ENCODE measurements at places on chromosomes 4 and X. TPM values are rescaled to one million over a fixed set of nuclear protein-coding genes. Genes with fewer than 3 reads are reported as not detected.

CPZ gene
- 0.86 TPM for total RNA-seq

CXCL1 gene
- 158 TPM for total RNA-seq

CCNQ gene
- total RNA-seq = 48.3 TPM

SSR4 gene
- 239 TPM for total RNA-seq

PAGE4 gene
- total RNA-seq = not detected

CSAG1 gene
- total RNA-seq = not detected

RHOXF1 gene
- total RNA-seq = not detected

GRCh38 chr4:117326091-117326490 is 240.7 kb upstream of the TRAM1L1 start:
- DNase-seq = no peak

DNA sequence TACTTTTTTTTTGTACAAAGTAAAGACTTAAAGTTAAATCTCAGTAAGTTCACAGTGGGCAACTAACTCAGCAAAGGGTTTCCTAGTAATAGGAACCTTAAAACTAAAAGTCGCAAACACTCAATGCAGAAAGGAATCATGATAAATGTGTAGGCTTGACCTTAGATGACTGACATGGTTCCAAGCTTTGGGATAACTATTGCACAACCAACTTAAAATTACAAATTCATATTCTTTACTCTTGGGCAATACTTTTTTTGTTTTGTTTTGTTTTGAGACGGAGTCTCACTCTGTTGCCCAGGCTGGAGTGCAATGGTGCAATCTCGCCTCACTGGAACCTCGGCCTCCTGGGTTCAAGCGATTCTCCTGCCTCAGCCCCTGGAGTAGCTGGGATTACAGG is 8.2 kb downstream of the ELOVL6 start:
- DNase-seq = no peak

DNA sequence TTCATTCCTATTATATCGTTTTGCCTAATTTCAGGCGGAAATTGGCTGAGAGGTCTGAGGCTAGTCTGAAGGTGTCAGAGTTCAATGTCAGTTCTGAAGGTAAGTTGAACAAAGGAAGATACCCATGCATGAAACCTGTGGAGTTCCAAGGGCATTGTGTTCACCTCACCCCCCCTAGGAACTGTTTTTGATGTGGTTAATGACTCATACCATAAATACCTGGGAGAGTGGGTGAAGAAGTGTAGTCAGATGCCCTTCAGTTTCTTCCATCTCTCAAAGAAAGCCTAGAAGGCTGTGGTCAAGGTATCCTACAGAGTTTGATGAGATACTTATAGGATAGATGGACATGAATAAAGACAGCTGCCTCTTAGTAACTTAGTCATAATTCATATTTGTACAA is 2.7 kb downstream of the UTP14A start:
- no peak for DNase-seq

DNA sequence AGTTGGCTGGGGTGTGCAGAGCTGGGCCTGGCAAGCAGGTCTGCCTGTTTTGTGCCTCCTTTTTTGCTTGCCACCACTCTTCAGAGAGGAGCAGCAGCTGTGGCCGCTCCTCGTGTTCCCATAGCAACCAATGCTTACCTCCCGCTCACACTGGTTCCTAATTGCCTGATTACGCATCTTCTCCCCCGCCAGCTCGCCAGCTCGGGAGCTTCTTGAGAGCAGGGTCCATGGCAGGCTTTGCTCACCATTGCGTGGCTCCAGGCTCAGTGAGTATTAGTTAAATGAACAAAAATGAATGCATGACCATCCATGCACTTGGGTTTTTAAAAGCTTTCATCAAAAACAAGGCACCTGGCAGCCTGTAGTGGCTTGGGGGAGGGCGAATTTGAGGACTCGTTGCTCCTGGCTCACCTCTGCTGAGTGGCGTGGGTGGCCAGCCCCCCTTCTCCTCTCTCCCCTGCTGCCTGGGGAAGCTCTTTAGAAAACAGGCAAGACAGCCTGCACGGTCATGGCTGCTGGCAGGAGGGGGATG is 14.2 kb upstream of the PJA1 start:
- DNase-seq = no peak

DNA sequence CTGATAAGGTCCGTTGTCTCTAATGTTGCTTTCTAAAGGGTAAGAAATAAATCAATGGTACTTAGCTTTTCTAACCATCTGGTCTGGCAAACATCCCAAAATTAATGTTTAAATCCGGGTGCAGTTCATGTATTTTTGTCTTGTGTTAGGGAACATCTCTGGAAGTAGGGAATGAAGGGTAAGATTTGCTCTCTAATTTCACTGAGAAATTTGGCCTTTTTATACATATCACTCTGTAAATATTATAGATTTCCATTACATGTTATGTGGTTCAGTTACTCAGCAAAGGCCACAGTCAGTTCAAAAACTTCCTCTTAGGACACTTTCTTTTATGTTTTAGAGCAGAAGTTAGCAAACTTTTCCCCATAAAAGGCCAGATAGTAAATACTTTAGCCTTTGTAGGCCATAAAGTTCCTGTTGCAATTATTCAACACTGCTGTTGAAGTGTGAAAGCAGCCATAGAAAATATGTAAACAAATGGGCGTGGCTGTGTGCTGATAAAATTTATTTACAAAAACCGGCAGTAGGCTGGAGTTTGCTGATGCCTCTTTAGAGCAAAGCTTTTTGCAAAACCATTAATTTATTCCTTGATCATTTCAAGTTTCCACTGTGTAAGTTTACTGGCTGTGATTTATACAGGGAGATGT is 218.1 kb downstream of the ANTXR2 start:
- no peak for DNase-seq

DNA sequence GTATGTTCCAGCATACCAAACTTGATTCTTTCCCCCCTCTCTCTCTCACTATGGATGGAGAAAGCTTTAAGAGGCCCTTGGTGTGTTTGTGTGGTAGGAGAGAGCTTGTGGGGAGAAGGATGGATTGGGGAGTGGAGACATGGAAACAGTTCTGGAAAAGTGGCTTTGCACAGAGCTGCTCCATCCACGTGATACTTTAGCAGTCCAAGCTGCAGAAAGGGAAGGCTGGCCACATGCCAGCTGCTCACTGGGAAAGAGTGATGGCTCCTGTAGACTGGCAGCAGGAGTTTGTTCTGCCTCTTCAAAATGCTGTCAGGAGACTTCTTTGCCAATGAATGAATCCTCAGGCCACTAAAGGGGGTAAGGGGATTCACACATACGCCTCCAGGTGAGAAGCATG is 21.7 kb upstream of the SEC24B start:
- no peak for DNase-seq

DNA sequence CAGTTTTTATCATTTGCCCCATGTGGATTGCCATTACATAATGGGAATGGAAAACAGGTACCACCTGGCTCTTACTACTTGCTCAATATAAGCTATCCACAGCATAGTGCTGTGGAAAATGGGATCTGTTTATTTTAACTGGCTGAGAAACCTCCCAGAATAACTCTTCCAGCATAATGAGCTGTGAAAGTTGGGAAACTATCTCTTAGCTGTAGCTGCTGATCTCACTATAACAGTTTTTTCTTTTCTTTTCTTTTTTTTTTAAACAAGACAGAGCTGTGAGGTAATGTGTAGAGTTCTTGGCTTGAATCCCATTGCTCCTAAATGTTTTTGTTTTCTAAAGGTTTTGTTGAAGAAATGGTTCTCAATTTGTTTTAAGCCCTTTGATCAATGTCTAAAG is 988.3 kb downstream of the PCDH19 start:
- no peak for DNase-seq

GRCh38 chrX:47936940-47937317 is 66.9 kb downstream of the ZNF182 start:
- no peak for DNase-seq

- DNase-seq = no peak
These were observed 175.8 kb downstream of the CCNG2 start for GRCh38 chr4:77332696-77333270.

DNA sequence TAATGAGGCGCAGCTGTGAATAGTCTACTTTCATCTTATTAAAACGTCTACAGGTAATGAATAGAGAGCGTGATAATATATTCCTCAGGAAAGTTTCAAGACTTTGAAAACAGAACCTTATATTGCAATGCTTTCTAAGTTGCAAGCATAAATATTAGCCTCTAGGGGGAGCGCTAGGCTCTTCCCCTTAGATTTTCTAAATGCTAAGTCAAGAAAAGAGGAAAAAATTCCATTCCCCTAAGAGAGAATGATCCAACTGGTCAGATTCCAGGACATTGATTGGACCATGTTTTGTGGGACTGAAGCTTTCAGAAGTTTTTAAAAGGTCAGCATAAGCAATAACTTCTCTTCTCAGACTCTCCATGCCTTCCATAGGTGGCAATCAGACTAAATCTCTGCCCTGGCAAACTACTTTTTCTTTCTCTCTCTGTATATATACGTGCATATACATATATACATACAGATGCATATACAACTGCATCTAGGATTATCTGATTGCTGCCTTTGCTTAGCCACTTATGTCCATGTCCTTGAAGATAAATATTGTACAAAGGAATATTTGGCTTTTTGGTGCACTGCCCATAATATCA is 492.9 kb downstream of the INPP4B start:
- DNase-seq = peak; percentile 27

- DNase-seq = no peak
These were observed 32.4 kb upstream of the UGDH start for GRCh38 chr4:39559626-39560025.

- DNase-seq = no peak
These were observed 3.1 kb upstream of the SLC26A1 start for GRCh38 chr4:996030-996996.

DNA sequence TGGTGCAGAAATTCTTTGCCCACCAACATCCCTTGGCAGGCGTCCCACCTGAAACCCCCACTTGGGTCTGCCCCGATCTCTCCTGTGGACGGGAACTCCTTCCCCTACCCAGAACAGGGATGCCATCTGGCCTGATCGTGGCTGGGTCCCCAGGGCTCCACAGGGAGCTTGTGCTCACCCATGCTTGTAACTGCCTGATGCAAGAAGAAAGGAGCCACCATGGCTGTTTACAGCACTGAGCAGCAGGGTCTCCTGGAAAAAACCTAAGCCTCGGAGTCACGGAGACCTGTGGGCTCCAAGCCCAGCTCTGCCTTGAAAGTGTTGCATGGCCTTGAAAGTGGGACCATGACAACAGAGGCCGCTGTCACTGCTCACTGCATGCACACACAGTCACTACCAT is 101.5 kb upstream of the AFAP1 start:
- no peak for DNase-seq

GRCh38 chr4:40378619-40379018 is 43.5 kb downstream of the CHRNA9 start:
- no peak for DNase-seq

DNA sequence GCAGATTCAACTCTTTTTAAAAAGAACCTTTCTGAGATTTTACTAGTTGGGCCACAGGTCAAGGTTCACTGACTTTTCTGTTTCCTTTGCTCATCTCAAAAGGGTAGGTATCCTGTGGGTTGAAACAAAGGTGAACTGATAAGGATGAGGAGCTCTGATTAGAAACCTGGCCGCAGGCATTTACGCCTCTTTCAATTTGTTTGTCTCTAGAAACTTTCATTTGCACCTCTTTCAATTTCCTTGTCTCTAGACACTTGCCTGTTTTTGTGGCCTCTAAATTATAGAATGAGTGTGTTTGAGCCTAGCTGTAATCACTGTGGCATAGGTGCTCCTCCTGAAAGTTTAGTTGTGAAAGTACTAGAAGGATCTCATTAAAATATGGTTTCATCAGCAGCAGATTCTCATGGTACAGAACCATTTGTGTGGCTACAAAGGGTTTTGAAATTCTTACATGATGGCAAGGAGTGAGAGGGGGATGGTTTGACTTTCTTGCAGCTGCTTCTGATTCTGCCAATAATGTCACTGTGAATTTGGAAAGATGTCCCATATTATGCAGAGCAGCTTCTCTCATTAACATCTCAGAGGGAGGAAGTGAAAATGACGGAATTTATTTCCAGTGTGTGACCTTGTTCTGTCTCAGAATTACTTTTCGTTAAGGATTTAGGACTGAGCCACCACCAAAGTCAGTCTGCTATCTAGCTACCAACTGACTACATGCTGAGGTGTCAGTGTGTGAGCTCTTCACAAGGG is 142.2 kb downstream of the SH2D1A start:
- DNase-seq = no peak

DNA sequence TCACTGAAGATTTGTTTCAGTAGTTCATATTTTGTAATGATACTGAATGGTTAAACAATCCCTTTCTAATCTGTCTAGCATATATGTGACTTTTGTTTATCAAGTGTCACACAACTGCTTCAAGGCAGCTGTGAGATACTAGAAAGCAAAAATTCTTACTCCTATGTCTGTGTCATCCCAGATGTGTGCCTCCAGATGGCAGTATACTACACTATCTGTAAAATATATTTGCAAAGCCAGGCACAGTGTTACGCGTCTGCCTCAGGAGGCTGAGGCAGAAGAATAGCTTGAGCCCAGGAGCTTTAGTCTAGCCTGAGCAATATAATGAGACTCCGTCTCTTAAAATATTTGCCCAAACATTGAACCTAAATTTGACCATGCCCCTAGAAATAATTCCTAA is 4.0 kb downstream of the NUDT10 start:
- DNase-seq = no peak

DNA sequence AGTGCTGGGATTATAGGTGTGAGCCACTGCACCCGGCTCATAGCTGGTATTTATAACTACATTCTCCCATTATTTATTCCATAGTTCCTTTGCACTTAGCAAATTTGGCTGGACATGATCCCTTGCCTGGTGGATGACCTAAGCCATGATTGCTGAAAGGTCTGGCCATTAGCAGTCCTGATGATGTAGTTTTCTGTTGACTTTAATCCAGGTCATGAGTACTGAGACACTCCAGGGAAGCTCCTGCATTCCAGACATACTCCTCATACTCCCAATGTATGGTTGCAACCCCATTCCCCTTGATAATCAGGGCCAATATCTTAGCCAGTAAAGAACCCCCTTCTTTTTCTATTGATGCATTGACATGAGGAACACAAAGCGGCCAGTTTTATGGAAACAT is 24.4 kb upstream of the MGST2 start:
- DNase-seq = no peak

GRCh38 chr4:20017070-20017776 is 234.5 kb upstream of the SLIT2 start:
- DNase-seq = no peak

- no peak for DNase-seq
These were observed 224.6 kb downstream of the SOWAHB start for GRCh38 chr4:76673362-76673761.

DNA sequence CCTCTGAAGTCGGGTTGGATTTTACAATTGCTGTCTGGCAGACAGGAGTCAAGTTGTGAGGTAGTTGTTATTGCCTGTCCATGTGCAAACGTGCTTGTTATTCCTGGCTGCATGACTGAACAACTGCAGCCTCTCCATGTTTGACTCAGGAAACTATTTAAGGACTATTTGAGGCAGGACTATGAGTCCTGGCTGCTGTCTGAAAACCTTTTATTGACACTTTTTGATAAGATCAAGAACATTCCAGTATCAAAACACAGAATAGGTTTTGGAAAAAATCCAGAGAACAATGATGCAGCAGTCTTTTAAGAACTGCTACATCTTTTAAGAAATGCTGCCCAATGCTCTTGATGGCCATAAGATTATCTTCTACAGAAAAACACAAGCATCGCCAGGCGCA is 10.0 kb upstream of the SPRY1 start:
- DNase-seq = no peak

All from epithelial cell of proximal tubule (primary cell).